ENCODE measurements at places on chromosomes 5 and 9.

- DNase-seq = peak; percentile 12
These were observed 39.4 kb upstream of the MAP1B start for GRCh38 chr5:72067682-72068470.

- no peak for DNase-seq
These were observed 112.4 kb downstream of the ANXA2R start for GRCh38 chr5:42927730-42928129.

DNA sequence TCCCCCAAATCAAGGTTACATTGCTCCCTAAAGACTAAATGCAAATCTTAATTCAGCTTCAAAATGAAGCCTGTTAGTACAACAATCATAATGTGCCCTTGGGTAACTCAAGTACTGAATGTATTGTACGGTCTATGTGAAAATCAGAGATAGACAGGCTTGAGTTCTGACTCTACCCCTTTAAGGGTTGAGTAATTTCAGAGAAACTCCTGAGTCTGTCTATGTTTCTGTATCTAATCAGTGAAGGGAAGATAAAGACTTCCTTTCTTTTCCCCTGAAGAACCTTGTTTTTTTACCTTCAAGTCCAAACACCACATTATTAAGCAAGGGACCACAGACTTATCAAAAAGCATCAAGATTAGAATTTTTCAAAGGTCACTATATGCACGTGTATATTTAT is 108.2 kb downstream of the MPDZ start:
- DNase-seq = no peak

DNA sequence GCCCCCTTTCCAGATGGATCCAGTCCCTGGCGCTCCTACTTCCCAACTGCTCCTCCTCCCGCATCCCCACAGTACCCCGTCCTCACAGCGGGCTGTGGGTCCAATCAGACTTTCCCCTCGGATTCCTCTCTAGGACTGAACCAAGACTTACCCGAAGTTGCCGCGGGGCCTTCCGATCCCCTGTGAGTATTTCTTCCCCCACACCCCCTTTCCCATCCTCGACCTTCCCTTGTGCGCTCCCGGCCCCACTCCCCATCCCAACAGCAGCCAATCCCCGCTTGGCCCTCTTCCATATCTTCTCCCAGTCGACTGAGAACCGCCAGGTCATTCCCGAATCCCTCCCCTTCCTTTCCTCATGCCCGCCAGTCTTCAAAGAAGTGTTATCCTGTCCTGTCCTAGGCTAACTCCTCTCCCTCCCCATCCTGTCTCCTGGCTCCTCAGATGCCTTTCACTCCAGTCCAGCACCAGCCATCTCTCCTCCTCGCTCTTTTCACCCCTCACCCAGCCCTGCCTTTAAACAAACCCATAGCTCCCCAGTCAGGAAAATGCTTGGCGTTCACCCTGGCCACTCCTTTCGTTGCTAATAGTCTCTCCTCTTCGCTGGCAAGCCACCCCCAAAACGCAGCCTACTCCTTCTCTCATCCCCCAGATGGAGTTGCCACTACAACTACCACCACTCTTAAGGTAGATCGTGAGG is 646 bp downstream of the SWI5 start:
- DNase-seq = no peak

- DNase-seq = no peak
These were observed 18.5 kb upstream of the RCL1 start for GRCh38 chr9:4774209-4774608.

DNA sequence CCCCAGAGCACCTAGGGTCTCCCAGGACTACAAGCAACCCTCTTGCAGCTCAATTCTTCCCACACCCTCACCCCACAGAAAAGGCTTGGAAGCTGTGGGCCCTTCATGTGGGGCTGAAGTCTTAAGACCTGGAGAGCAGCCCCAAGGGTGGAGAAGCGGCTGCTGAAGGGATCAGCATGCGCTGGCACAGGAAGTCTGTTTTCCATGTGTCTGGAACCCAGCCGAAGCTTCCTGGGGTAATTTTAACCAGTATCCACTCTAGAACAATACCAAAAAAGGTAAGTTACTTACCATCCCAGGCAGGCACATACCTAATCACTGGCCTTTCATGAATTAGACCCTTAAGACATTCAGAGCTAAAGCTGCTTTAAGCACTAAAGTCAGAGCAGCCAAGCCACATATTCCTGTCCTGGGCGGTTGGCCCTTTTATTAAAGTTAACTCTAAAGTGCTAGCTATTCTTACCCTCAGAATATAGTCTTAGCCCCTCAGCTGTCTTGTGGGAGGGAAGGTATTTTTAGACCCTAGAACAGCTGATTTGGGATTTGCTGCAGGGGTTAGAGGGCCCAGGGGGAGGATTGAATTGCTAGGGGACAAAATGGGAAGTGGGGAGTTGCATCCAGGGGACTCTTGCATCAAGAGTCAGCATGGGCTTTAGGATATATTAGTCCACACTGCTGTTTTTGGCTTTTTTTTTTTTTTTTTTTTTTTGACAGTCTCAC is 6.9 kb downstream of the IL17B start:
- DNase-seq = no peak

- no peak for DNase-seq
These were observed 442.6 kb downstream of the MAT2B start for GRCh38 chr5:163947848-163948666.

- DNase-seq = peak; percentile 67
These were observed 123.6 kb upstream of the CCDC112 start for GRCh38 chr5:115419846-115420585.

GRCh38 chr5:3343211-3343610 is 252.4 kb upstream of the IRX1 start:
- DNase-seq = no peak

- no peak for DNase-seq
These were observed 520.0 kb upstream of the CLINT1 start for GRCh38 chr5:158378931-158379330.

- DNase-seq = no peak
These were observed 169.7 kb downstream of the DTWD2 start for GRCh38 chr5:118818604-118819003.

DNA sequence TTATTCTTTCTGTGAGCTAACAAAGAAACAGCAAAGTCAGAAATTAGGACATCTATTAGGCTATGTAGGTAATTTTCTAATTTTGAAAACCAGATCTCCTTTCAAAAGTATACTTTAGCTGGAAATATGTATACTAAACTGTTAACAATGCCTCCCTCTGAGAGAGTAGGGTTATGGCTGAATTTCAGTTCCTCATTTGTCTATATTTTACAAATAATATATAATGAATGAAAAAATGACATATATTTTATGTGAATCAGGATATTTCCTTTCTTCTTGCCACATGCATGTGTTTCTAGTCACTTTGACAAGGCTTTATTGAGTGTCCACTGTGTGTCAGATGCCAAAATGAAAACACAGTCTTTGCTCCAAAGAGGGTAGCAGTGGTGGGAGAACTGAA is 15.4 kb downstream of the HACD4 start:
- DNase-seq = no peak

GRCh38 chr9:82957529-82958379 is 105.2 kb downstream of the RASEF start:
- no peak for DNase-seq

DNA sequence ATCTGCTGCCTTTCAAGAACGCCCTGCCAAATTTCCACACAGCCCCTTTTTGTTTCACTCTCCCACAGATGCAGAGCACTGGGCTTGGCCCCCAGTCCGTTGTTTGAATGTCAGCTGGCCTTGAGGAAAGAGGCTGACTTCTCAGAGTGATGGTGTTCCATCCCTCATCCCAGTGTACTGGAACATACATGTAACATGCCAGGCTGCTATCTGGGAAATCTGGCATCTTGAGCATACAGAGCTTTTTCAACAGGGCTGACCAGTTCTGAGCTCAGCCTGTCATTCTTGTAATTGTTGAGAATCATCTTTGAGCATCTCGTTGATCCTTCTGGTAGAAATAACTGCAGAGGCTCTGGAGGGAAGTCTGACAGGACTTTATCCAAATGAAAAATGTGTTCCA is 2.8 kb downstream of the GALNT10 start:
- no peak for DNase-seq

GRCh38 chr5:38367410-38367809 is 109.1 kb downstream of the EGFLAM start:
- no peak for DNase-seq

DNA sequence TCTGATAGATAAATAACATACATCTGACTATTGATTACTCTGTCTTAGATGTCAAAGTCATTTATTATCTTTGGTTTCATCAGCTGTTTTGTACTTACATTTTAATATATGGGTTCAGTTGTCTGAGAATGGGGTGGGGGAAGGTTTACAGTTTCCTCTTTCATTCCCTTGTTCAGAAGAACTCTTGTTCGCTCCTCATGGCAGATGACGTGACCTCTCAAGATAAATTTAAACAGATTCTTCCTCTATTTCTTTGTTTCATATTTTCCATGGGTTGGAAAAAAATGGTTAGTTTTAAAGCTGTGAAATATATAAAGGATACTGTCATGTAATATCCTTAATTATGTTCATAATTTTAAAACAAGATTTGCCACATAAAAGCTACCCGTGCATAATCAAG is 61.4 kb downstream of the TSSK1B start:
- no peak for DNase-seq

DNA sequence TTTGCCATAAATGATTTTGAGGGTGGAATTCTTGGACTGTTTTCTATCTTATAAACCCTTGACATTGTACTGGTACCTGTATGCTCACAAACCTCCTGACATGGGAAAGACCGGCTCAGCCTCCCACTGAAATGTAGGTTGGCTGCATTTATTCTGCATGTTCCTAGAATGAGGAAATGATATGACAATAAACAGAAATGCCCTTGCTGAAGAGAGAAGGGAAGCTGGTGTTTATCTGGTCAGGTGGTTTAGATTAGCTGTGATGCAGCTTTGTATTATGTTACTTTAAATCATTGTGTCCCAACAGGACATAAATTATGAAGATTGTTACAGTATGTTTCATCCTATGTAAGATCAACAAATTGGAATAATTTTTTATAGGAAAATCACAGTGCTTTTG is 23.1 kb upstream of the CATSPER3 start:
- no peak for DNase-seq

- no peak for DNase-seq
These were observed 110.9 kb downstream of the KCNIP1 start for GRCh38 chr5:170614720-170615119.

DNA sequence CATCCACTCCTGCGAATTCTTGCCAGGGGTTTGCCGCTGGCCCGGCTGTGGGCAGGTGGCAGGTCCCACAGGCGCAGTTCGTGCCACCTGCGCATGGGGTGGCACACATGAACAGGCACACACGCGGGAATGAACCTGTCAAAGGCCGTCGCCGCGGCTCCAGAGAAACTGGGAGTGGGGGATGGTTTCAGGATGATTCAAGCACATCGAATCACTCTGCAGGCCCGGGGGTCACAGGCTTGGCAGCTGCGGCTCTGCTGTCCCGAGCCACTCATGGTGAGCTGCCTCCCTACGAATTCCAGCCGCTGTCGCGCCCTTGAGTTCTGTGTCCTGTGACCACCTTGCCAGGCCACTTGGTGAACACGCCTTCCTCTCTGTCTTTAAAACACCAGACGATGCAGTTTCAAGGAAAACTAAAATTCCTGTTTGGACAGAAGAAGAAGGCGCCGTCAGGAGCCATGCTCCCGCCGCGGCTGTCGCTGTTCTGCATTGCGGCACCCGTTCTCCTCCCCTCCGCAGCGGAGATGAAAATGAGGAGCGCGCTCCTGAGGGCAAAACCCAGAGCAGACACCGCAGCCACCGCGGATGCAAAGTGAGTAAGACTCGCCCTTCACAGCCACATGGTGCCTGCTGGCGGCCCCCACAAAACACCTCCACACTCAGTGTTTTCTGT is 15.4 kb upstream of the EXOC3 start:
- DNase-seq = no peak

- DNase-seq = no peak
These were observed 756 bp downstream of the VAV2 start for GRCh38 chr9:133991214-133991921.

DNA sequence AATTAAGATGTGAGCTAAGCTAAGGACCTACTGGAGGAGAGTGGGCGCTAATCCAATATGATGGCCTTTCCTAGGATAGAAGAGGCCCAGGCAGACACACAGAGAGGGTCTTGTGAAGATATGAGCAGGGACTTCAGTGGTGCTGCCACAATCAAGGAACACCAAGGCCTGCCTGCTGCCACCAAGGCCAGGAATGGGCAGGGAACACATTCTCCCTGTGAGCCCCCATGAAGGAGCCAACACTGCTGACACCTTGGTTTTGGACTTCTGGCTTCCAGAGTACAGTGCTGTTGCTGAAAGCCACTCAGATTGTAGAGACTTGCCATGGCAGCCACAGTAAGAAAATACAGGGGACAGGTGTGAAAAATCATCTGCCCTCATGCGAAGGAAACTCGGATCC is 73.1 kb upstream of the IRX1 start:
- DNase-seq = no peak

DNA sequence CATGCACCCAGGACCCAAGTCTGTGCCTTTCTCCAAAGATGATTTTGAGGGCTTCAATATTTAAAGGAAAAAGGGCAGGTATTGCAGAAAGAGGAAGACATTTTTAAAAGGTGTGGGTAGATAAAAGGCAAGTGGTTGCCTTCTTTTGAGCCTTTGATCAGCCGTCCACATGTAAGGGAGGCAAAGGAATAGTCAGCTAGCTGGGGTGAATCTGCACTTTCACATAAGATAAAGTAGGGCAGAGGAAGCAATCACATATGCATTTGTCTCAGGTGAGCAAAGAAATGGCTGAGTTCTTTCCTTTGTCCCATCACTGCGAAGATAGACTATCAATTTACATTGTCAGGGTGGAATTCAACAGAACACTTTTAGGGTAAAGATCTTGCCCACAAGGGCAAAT is 19.9 kb downstream of the MGAT1 start:
- no peak for DNase-seq

DNA sequence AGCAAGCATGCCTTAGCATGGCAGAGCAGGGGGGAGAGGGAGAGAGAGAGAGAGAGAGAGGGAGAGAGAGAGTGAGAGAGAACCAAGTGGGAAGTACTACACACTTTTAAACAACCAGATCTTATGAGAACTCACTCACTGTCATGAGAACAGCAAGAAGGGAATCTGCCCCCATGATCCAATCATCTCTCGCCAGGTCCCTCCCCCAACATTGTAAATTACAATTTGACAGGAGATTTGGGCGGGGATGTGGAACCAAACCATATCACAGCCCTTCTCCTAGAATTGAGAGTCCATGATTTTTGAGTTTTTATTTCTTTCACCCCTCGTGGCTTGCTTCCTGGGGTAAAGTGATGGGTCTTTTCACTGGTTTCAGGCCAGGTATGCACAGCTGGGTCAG is 98.8 kb downstream of the DOCK2 start:
- DNase-seq = no peak

- no peak for DNase-seq
These were observed 171.7 kb downstream of the CACNA1B start for GRCh38 chr9:138049085-138049778.

DNA sequence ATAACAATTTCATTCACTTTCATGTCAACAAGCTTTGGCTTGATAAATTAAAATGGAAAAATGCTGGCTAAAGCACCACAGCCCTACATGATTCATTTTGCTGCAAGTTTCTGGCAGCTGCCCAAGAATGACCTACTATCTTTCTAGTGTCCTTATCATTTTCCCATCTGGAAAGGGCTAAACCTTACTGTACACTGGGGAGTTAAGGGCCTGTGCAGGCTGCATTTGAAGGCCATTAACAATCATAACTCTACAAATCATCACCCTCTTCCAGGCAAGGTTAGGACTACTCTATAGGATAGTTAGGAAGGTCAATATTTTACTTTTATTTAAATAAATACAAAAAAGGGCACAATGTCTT is 579.7 kb upstream of the ZNF608 start:
- no peak for DNase-seq

- DNase-seq = no peak
These were observed 963 bp upstream of the CAST start for GRCh38 chr5:96660971-96661854.

GRCh38 chr5:79318935-79319614 is 83.1 kb downstream of the JMY start:
- DNase-seq = peak; percentile 7

- DNase-seq = no peak
These were observed 195.7 kb downstream of the NR3C1 start for GRCh38 chr5:143207563-143208364.
